K562 (cell line): ENCODE measurements at places on chromosomes 12 and 14. TPM values are rescaled to one million over a fixed set of nuclear protein-coding genes. Genes with fewer than 3 reads are reported as not detected.
A peak's percentile ranks its signal among the peaks of the same experiment; 100 is the strongest.

DNA sequence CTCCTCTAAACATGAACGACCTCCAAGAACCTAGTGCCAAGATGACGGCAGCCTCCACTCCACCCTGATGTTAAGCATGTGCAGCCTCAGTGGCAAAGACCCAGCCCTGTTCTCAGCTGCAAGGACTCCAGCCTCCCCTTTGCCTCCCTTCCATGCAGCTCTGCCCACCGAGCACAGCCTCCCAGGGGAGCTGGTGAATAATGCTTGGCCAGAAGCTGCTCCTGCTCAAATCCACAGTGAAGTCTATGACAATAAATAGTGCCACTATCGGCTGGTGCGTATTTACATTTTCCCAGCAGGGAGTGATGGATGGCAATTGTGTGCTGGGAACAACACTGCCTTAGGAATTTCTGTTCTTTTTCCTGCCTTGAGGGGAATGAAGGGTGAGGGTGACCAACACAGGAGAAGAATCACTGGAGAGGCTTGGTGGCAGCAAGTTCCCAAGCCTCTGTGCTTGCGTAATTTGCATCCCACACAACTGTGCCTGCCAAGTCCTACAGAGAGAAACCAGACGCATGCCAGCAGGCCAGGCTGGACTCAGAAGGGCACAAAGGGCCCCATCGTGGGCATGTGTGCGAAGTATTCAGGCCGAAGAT, 29.9 kb upstream of the TC2N start:
- DNase-seq: no peak
- H3K27ac ChIP-seq: no peak overlapping the region
- H3K36me3 ChIP-seq: no peaks in the 10 kb centered on the region
- H3K4me1 ChIP-seq: no peaks in the 10 kb centered on the region

- no peak overlapping the region for H3K4me3 ChIP-seq
- H3K4me1 ChIP-seq: no peaks in the 10 kb centered on the region
- DNase-seq: no peak
- no peaks in the 10 kb centered on the region for H3K27me3 ChIP-seq
- H3K36me3 ChIP-seq: peaks cover 83% of the 10 kb centered on the region
Observed at GRCh38 chr12:123595729-123596128, 6.2 kb upstream of the DDX55 start.

Gene UBC
- total RNA-seq: 697 and 765 TPM in 2 replicates

DNA sequence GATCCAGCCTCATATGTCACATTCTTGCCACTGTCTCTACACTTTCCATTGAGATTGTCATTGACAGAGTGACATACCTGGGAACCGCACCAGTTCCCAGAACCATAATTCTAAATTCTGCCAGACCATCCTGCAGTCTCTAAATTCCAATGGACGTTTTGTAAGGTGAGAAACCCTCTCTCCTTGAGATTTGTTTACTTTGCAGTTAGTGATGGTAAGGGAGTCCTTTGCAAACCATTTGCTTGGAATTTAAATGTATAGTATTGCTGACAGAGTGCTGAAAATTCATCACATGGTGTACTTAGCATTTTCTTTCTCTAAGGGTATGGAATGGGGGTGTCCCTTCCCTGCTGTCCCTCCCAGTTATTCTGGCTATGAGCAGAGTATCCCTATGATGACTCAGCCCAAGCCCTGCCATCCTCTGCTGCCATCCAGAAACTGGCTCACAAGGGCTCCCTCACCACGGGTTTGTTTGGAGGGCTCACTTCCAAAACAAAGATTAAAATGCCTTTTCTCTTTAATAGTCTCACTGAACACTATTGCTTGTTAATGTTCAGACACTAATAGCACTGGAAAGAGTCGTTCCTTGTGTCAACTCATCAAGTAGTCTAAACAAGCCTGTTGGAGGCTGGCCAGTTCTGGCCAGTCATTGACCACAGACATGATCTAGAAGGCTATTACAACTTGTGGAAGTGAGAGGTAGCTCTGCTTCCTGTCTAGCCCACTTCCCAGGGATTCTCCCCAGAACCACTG, 129.0 kb upstream of the HMGA2 start:
- no peak overlapping the region for H3K27ac ChIP-seq
- no peak overlapping the region for H3K4me3 ChIP-seq
- DNase-seq: no peak
- H3K27me3 ChIP-seq: no peaks in the 10 kb centered on the region
- no peaks in the 10 kb centered on the region for H3K36me3 ChIP-seq
- H3K4me1 ChIP-seq: no peaks in the 10 kb centered on the region

Gene CCDC184
- total RNA-seq: 0.09 and 0.18 TPM in 2 replicates

- no peak for DNase-seq
- H3K36me3 ChIP-seq: no peaks in the 10 kb centered on the region
- no peak overlapping the region for H3K4me3 ChIP-seq
- no peaks in the 10 kb centered on the region for H3K27me3 ChIP-seq
- no peaks in the 10 kb centered on the region for H3K4me1 ChIP-seq
- peak overlapping the region; percentile 64; the same call in 1 of the 3 replicates for H3K27ac ChIP-seq
Observed at GRCh38 chr12:72030277-72030676, 91.6 kb downstream of the TPH2 start.

Gene MAGOHB
- 55.4 and 62.3 TPM in 2 replicates for total RNA-seq

Gene UBR7
- total RNA-seq: 31.6 and 34.5 TPM in 2 replicates

DNA sequence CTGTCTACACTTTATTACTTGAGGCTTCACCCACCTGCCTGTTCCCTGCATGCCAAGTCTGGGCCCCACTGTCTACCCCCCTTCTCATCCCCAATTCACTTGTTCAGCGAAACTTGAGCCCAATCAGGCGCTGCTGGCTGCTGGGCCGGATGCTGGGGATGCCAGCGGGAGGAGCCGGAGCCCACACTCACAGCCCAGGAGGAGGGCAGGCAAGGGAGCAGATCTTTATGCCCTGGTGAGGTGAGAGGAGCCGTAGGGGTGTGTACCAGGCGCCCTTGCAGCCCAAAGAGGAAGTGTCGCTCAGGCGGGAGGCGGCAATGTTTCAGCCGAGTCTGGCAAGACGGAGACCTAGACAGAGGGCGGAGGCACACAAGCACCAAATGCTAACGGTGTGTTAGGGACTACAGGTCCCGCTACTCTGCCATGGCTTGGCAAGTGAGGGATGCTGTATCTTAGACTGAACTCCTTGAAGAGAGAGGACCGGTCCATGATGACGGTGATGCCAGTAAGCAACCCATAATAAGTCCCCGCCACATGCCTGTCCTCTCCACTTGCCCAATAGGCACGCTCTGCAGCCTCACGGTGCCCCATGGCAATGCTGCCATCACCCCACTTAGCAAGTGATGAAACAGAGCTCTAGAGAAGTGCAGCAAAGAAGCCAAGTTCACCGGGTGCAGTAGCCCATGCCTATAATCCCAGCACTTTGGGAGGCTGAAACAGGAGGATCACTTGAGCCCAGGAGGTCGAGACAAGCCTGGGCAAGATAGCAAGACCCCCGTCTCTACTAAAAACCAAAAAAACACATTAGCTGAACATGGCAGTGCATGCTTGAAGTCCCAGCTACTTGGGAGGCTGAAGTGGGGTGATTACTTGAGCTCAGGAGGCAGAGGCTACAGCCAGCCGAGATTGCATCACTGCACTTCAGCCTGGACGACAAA, 41.6 kb downstream of the LRRC74A start:
- peaks cover 5% of the 10 kb centered on the region; the same call in 2 of the 3 replicates for H3K27me3 ChIP-seq
- peaks cover 9% of the 10 kb centered on the region for H3K4me1 ChIP-seq
- no peak overlapping the region for H3K4me3 ChIP-seq
- no peaks in the 10 kb centered on the region for H3K36me3 ChIP-seq

GRCh38 chr14:53517270-53517960, 364.3 kb upstream of the DDHD1 start:
- no peaks in the 10 kb centered on the region for H3K27me3 ChIP-seq
- DNase-seq: no peak
- H3K36me3 ChIP-seq: no peaks in the 10 kb centered on the region

DNA sequence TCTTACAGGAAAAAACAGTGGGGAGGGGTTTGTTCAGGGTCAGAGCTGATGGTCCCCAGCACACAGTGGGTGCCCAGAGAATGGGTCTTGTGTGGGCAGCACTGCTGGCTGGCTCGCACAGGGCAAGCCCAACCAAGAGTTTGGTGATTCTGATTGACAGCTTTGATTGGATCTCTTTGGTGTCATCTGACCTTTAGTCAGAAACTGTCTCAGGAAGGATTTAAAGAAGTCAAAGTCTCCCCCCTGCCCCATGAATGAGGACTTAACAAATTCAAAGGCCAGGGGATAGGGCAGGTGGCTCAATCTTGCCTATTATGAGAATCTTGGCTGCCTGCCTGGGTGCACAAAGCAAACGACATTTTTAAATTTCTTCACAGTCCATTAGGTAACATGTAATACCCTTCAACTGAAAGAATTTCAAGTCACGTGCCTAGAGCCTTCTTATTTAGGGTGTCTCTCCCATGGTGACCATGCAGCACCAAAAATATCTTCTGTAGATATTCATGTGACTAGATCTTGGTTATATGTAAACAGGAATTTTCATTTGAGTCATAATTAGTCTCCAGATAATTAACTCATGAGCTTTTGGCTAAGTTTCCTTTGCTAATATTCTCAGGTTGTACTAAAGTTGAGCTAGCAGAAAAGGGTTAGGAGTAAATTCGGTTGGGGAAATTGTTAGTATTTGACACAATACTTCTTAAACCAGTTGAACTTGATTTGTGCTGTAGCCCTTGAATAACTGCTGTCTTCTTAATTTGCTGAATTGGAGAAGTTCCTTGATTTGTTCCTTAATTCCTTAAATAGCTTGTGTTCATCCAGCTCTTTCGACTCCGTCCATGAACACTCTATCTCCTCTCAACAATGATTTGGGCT, 54.5 kb upstream of the HECTD1 start:
- no peak overlapping the region for H3K4me3 ChIP-seq
- peaks cover 8% of the 10 kb centered on the region for H3K4me1 ChIP-seq
- no peak for DNase-seq
- H3K27ac ChIP-seq: no peak overlapping the region
- no peaks in the 10 kb centered on the region for H3K27me3 ChIP-seq

- peak overlapping the region; percentile 31; the same call in 1 of the 3 replicates for H3K27ac ChIP-seq
- 0 out of 3 replicates have a peak, but pooled peaks cover 7% of the 10 kb centered on the region for H3K4me1 ChIP-seq
- DNase-seq: no peak
- H3K36me3 ChIP-seq: no peaks in the 10 kb centered on the region
- H3K4me3 ChIP-seq: no peak overlapping the region
- H3K27me3 ChIP-seq: no peaks in the 10 kb centered on the region
Observed at GRCh38 chr14:71371711-71372396, 464.6 kb downstream of the PCNX1 start.

DNA sequence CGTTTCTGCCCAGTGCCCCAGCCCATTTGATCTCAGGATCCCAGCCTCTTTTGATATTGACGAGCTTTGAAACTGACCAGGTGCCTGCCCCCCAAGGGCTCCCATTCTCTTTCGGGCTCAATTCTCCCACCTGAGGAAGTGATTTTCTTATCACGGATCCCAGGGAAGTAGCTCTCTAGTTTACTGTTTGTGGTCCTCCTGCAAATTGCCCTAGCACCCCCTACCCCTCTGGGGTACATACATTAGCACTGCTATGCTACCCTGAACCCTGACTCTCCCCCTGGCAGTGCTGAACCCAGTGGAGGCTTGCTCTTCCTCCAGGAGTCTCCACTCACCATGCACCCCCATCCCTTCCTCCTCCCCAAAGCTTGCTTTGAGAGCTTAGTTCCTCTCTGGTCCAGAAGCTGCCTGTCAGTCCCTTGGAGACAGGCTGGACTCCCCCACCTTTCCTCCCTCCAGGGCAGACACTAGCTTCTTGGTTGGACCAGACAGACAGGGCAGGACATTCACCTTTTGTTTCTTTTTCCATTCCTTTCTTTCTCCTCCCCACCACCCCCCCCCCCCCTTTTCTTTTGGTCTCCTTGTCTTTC, 4.4 kb upstream of the TBX3 start:
- H3K27me3 ChIP-seq: peaks cover 24% of the 10 kb centered on the region; the same call in 2 of the 3 replicates
- H3K36me3 ChIP-seq: no peaks in the 10 kb centered on the region
- no peak overlapping the region for H3K27ac ChIP-seq
- H3K4me3 ChIP-seq: no peak overlapping the region
- H3K4me1 ChIP-seq: peaks cover 15% of the 10 kb centered on the region

Gene DDX54
- 128 and 132 TPM in 2 replicates for total RNA-seq

DNA sequence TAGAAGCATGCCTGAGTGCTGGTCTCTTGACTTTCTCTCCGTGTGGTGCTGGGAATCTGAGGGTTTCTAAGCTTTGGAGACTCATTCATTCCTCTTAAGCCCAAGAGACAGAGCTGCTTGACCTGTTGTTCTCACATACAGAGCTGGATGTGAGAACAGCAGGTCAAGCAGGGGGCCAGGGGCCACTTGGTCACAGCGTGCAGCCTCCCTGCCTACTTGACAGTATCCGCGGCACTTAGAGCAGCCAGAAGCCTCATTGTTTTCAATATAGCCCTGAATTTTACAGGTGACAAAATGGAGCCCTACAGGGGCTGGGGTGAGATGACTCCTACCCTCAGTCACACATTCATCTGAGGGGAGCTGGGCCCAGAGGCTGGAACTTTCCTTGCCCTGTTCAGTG, 88.9 kb downstream of the ESRRB start:
- no peaks in the 10 kb centered on the region for H3K36me3 ChIP-seq
- H3K27me3 ChIP-seq: no peaks in the 10 kb centered on the region
- H3K27ac ChIP-seq: no peak overlapping the region
- H3K4me3 ChIP-seq: no peak overlapping the region

GRCh38 chr14:59638885-59639284, 62.3 kb upstream of the CCDC175 start:
- H3K27me3 ChIP-seq: no peaks in the 10 kb centered on the region
- DNase-seq: no peak
- H3K36me3 ChIP-seq: no peaks in the 10 kb centered on the region
- no peak overlapping the region for H3K27ac ChIP-seq
- no peak overlapping the region for H3K4me3 ChIP-seq

- peak within 1 kb of the TSS; percentile 69 for H3K27ac ChIP-seq
- peak; percentile 66 for DNase-seq
- H3K36me3 ChIP-seq: no peaks in the 10 kb centered on the region
- peak within 1 kb of the TSS; percentile 43 for H3K4me3 ChIP-seq
Observed at GRCh38 chr14:24367514-24368211, at the start of gene NFATC4. TSS of gene NFATC4 (plus strand) at chr14:24368184. CDS start at chr14:24368341, 157 bp downstream.

Gene NOVA1
- not detected in 2 replicates for total RNA-seq

DNA sequence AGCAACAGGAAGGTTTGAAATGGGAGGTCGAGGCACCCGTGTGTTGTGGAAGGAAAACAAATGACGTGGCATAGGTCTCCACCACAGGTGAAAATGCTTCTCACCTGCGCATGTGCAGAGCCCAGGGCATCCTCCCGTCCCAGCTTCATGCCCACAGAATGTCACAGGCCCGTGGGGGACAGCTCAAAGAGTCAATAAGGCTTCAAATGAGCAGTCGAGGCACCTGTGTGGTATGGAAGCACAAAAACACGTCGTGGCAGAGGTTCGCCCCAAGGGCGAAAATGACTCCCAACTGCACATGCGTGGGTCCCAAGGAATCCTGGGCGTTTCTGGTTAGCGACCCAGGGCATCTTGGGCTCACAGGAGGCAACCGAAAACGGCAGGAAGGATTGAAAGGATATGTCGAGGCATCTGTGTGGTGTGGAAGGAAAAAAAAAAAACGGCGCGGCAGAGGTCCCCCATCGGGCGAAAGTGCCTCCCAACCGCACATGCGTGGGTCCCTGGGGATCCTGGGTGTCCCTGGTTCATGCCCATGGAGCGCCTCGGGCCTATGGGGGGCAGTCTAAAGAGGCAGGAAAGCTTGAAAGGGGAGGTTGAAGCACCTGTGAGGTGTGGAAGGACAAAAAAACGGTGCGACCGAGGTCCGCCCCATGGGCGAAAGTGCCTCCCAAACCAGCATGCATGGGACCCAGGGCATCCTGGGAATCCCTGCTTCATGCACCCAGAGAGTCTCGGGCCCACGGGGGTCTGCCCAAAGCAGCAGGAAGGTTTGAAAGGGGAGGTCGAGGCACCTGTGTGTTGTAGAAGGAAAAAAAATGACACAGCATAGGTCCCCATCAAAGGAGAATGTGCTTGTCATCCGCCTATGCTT, 578.5 kb downstream of the ALG10 start:
- DNase-seq: peak; percentile 1
- no peak overlapping the region for H3K4me3 ChIP-seq
- no peaks in the 10 kb centered on the region for H3K4me1 ChIP-seq
- no peaks in the 10 kb centered on the region for H3K36me3 ChIP-seq
- no peak overlapping the region for H3K27ac ChIP-seq
